ENCODE measurements at places on chromosomes 7 and 10.

- no peak for DNase-seq
These were observed 187.9 kb upstream of the MALRD1 start for GRCh38 chr10:18860631-18861240.

DNA sequence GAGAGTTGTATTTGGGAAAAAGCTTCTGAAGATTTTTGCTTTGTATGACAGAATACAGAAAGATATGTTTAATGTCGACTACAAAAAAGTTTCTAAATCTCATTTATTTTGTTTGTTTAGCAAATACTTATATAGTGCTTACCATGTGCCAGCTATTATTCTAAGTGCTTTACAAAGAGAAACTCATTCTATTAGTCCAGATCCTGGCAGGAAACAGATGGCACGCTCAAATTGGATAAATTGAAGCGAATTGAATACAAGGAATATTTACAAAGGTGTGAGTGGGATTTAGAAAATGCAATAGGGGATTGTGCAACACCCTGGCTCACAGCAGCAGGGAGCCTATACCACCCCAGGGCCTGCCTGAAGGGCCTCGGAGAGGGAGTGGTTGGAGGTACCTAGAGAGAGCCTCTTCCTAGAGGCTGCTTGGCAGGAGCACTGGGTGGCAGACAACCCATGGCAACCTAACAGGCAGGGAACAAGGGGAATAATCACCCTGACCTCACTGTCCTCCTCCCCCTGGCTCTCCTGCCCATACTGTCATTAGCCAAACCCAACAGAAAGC lies 27.6 kb upstream of the FAM204A start:
- DNase-seq: no peak

GRCh38 chr10:103803941-103804340 lies 51.4 kb downstream of the SH3PXD2A start:
- DNase-seq: no peak

- no peak for DNase-seq
These were observed 12.9 kb upstream of the SORBS1 start for GRCh38 chr10:95573964-95574604.

DNA sequence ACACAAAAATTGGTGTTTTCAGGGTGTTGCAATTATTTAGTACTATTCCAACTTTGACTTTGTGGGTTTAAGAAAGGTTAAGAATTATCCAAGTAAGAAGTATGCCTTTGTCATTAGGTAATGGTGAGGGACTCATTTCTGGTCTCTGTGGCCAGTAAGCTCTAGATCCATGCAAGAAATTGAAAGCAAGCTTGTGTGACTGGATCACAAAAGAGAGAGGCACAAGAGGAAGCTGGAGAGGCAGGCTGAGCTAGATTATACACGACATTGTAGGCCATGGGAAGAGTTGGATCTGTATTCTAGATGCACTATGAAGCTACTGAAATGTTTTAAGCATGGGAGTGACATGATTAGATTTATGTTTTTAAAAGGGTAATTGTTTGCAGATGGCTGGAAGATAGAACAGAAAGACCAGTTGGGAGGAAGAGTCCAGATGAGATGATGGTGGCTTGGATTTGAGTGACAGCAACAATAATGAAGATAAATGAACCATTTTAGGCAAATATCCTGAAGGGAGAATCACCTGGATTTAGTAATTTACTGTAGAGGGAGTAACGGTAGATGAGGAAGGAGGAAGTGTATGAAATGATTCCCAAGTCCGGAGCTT lies 50.0 kb downstream of the CALD1 start:
- no peak for DNase-seq

DNA sequence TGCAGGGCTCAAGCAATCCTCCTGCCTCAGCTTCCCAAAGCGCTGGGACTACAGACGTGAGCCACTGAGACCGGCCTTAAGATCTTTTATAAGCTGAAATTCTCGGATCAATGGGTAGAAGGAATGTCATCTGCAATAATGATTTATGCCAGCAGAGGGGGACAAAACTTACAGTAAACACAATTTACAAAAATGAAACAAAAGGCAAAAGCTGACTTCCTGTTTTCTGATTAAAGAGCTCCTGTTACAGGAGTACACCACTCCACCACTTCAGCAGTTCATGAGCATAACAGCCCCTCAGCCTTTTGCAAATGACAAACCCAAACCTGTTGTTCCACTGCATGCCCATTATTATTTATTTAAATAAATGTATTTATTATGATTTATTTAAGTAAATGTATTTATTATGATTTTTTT lies 88.5 kb upstream of the ATP6V0A4 start:
- no peak for DNase-seq

DNA sequence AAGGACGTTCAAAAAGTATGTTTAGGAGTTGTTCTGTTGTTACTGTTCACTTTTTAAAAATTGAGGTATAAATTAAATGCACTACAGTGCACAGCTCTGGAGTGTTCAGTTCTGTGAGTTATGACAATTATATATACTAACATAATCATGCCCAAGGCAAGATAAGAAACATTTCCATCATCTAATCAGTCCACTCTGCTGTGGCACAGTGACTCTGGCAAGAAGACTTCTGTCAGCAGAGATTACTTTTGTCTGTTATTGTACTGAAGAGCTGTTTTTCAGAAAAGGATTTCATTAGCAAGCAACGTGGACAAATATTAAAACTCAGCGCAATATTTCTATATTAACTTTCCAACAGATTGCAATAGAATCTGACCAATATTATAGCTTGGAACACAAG lies 32.0 kb downstream of the ICA1 start:
- DNase-seq: no peak

DNA sequence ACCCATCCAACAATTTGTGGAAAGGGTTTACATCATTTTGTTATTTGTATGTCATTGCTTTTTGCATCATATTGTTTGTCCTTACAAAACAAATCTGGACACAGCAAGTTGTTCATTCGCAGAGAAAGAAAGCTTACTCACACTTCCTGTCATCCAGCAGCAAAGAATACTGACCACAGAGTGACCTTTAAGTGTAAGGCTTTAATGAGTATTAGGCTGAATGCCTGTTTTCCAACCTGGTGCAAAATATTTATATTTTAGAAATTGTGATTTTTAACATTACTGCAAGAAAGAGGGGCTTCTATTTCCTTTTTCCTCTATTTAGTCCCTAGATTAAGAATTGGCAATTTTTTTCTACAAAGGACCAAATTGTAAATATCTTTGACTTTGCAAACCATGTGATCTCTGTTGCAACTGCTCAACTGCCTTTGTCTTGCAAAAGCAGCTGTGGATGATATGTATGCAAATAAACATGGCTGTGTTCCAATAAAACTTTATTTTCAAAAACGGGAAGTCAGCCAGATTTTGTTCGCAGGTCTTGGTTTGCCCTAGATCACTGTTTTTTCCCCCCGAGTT lies 27.8 kb upstream of the ITGB1 start:
- no peak for DNase-seq

DNA sequence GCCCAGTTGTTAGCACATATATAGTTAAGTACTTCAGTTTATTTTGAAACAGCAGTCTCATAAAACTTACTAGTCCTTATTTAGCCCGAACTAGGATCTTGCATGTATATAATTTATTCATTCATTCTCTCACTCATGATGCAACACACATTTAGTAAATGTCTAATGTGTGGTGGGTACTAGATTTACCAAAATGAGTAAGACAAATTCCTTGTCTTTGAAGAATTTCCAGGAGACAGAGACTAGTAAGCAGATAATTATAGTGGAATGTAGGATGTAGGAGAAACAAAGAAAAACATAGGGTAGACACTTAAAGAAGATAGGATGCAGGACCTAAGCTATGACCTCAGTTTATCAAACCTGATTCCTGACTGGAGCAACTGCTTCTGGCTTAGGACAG lies 120.2 kb upstream of the AMPH start:
- DNase-seq: no peak

GRCh38 chr7:20320322-20320721 lies 10.4 kb upstream of the ITGB8 start:
- DNase-seq: no peak

DNA sequence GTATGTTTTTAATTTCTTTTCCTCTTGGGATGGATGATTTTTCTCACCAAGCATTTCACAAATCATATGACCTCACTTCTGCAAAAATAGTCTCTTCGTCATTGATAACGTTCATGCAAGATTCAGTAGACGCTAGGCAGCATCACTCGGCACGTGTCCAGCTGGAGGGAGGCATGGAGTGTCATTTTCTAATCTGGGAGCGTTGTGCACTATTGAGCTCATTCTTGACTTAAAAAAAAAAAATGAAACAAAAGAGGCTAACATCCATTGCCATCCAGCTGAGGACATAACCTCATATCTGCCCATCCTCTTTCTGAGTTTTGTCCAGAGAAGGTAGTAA lies 56.2 kb downstream of the COL17A1 start:
- no peak for DNase-seq

DNA sequence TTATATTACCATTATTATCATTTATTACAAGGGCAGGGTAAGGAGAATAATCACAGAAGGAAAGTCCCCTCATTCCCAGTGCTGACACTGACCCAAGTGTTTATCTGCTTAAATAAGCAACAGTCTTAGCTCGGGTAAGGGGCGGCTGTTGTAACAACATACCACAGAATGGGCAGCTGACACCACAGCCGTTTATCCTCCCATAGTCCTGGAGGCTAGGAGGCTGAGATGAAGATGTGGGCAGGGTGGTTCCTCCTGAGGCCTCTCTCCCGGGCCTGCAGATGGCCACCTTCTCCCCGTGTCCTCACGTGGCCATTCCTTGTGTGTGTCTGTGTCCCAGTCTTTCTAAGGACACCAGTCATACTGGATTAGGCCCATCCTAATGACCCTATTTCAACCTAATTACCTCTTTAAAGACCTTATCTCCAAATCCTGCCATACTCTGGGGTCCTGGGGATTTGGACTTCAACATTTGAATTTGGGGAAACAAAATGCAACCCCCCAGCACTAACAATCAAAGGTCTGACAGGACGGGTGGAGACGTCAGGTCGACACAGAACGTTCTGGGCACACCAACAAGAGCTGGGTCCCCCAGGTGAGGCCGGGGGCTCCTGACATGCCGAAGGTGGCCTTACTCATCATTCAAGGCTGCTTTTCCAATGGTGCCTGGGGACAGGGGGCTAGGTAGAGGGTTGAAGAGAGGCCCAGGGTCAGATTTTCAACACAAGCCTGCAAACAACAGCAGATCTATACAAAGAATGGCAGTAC lies 93.5 kb downstream of the TNS3 start:
- no peak for DNase-seq

GRCh38 chr10:83127942-83128575 lies 1011.2 kb upstream of the GHITM start:
- no peak for DNase-seq

DNA sequence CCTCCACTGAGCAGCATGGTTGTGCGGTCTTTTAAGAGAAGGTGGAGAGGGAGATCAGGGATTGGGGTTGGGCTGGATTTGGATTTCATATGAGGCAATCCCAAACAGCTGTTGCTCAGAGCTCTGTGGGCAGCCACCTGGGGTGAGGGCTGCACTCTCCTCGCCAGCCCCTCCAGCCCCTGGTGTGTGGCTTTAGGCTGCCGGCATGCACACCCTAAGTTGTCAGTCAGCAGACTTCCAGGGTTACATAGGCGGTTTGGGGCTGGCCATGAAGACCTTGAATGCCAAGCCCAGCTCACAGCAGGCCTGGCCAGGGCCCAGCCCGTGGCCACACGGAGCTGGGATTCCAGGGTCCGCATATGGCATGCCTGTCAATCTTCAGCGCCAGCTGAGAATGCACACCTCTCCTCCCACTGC lies 54.8 kb downstream of the ZMIZ1 start:
- no peak for DNase-seq

- DNase-seq: no peak
These were observed 73.4 kb downstream of the CFAP46 start for GRCh38 chr10:132868995-132869394.

GRCh38 chr10:43970018-43970698 lies 321.5 kb upstream of the ZNF32 start:
- no peak for DNase-seq

DNA sequence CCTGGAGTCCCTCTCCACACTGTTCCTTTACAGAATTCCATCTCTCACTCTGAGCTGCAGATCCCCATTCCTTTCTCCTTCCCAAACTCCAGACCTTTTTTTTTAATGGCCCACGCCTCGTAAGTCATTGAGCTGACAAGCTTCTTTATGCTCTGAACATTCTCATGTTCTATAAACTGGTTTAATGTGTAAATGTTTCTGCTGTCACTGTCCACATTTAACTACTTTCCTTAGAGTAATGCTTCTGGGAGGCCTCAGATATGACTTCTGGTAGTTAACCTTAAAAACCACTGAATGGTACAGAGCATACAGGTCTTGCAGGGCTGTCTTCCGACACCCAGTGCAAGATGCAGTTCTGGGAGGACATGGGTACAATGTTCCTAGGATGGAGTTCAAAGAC lies 71.1 kb upstream of the CAMK2B start:
- DNase-seq: no peak

All from activated CD4-positive, alpha-beta T cell treated with anti-CD3 and anti-CD28 coated beads, Interleukin-2, amount 50 U/mL, for 4 hours (primary cell).